ENCODE measurements at places on chromosomes 7 and 10.

DNA sequence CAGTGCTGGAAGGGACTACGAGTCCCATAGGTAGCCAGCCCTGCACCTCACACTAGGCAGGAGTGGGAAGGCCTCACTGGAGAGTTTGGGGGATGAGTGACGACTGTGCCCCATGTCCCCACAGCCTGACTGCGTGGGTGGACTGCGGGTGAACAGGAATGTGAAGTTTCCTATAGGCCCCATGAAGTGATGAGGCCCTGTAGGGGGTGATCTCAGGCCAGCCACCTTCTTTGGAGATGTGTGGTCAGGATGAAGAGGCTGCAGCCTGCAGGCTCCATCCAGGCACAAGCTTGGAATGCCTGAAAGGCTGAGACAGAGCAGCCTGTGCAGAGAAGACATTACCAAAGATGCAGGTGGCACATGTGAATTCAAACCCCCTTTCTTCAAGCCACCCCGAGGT lies 94.9 kb downstream of the CPXM2 start:
- DNase-seq = no peak

DNA sequence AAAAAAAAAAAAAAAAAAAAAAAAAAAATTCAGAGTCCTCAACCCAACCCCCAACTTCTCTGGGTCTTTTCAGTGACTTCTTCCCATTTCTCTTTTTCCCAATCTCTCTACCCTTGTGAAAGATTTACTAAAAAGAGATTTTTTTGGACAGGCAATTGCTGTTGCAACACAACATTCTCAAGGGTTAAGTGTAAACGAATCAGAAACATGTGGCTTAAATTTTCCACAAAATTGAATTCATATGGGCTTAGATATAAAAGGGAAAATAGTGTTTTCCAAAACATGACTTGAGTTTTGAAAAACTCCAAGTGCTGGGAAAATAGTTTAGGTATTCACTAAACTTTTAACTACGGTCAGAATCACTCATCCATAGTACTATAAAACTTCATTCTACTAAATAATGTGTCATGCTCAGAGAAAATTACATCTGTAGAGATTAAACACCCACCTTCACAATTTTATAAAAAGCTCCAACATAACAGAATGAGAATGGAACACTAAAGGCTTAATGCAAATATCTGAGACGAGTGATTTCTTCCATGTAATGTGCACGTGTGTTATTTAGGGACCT lies 643.1 kb downstream of the PARD3 start:
- DNase-seq = no peak

DNA sequence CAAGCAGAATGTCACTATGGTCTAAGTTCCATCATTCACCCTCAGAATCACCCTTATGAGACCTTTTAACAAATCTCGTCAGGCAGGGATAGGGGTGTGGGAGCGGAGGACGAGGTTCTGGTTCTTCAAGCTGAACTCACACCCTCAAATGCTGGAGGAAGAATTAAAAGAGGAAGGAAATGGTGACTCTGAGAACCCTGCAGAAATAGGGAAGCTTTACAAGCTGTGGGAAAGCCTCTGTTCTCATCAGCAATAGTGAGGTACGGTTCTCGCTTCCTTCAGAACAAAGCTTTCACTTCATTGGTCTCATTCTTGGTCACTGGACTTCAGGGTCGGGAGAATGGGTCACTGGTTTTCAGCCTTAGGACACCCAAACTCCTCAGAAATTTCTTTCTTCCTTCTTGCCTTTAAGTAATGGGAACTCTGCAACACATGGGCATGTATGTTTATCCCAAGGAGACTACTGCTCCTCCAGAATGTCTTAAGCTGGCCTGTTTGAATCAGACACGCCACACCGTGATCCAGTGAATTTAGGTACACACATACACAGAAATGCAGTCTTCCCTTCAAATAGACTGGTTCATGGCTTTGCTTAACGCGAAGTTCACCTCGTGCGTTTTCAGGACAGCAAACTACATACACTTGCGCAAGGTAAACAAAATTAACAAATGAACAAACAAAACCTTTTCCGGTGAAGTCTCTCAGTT lies 226.0 kb downstream of the SFMBT2 start:
- DNase-seq = no peak

GRCh38 chr7:131608116-131608500 lies 51.7 kb upstream of the PODXL start:
- no peak for DNase-seq

GRCh38 chr10:13143766-13144165 lies 17.6 kb upstream of the MCM10 start:
- no peak for DNase-seq

DNA sequence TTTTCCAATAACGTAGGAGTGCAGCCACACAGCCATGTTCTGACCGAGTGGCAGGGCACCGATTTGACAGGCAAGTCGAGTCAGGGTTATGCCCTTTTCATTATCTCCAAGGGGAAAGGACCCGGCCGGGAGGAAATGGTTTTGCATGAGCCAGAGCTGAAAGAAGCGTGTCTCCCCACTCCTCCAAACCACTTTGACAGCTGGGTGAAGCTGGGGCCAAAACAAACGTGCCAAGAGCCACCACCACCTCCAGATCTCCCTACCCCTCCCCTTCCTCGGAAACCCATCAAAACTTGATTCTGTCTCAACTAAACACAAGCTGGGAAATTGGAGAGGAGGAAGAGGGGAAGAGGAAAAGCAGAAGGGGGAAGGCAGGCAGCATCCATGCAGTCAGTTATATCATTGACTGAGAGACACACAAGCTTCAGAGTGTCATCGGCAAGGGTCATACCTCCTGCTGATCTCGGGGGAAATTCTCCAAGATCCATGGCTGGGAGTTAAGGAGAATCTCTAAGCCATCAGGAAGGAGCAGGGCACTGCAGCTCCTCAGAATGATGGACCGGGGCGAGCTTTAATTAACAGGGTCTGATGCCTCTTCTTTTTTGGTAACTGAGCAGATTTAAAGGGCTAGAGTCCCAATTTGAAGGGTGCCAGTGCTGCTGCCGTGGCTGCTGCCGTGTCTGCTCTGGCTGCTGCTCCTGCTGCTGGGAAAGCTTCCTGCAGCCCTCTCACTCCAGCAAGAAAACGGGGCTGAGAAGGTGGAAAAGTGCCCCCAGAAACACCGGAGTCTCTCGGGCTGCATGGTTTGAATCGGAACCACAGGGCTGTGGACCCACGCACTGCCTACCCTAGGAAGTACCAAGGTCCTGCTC lies 34.7 kb upstream of the CALN1 start:
- DNase-seq = no peak

- no peak for DNase-seq
These were observed 46.2 kb downstream of the ICA1 start for GRCh38 chr7:8215648-8216333.

GRCh38 chr7:101390901-101391301 lies 28.2 kb downstream of the COL26A1 start:
- no peak for DNase-seq

DNA sequence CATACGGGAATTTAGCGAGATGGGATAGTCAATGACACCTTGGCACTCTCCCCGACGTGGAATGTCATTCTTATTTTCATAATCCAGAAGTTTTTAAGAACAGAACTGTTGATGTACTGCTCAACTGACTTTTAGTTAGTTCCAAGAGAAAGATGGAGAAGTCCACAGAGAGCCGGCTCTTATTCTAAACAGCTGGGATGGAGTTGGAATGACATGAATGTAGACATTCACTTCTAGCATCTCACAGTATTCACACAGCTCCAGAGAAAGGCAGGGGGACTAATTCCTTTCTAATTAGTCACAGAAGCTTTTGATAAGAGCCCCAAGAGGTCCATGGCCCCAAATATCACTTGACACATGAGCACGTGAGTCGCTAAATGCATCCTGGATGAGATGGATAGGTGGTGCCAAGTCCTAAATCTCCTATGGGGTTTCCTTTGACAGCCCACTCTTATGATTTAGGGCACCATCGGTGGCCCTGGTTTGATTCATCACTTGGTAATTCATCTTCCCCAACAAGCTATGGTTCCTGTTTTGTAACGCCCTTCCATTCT lies 420.3 kb upstream of the AUTS2 start:
- DNase-seq = no peak

DNA sequence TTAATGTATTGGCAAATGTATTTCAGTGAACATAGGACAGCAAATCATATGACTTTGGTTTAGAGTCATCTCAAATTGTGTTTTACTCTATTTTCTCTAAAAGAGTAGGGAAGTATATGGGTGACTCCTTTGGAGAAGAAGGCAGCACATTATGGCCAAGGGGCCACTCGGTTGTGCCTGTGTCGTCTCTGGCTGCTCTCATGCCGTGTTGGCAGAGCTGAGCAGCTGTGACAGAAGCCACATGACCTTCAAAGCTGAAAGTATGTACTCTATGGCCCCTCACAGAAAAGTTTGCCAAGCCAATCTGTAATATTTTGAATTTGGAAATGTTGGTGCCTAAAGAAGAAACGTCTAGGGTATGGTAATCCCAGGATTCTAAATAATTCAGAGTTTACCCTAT lies 47.5 kb downstream of the TASOR2 start:
- DNase-seq = no peak

DNA sequence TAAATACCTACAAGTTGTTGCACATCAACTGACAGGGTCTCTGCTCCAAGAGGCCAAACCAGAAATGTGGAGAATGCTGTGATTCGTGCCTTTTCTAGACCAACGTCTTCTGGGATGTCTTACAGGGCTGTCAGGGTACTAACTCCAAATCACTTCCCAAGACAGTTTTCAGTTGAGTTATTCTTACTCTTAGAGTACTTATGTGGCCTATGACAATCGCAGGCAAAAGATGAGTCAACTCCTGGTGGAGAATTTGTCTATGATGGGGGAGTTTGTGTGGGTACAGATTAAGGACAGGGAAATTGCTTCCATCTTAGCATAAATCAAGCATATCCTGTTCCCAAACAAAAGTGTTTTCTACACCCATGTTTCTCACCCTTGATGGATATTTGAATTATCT lies 734.8 kb downstream of the TNS3 start:
- no peak for DNase-seq

GRCh38 chr7:4883372-4884144 lies at the start of gene RADIL:
TSS of gene RADIL (minus strand) at chr7:4883716. CDS start at chr7:4878139, 5,577 bp downstream.
- peak; percentile 54 for DNase-seq

DNA sequence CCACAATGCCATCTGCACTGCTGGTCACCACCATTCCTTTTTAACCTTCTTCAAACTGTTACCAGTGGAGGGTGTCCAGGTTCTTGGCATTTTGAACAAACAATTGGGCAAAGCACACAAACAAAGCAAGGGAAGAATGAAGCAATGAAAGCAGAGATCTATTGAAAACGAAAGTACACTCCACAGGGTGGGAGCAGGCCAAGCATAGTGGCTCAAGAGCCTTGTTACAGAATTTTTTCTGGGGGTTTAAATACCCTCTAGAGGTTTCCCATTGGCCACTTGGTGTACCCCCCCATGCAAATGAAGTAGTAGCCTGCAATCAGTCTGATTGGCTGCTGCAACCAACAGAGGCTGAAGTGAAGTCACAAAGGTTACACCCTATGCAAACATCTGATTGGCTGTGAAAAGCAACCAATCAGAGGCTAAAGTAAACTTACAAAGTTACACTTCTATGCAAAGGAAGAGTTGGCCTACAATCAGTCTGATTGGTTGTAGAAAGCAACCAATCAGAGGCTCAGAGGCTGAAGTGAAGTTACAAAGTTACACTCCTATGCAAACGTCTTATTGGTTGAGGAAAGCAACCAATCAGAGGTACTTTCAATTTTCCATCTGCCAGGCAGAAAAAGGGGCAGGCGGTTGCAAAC lies 103.2 kb upstream of the WAC start:
- no peak for DNase-seq

All from stimulated activated CD4-positive, alpha-beta T cell treated with anti-CD3 and anti-CD28 coated beads, TNF-alpha, amount 100 ng/mL, for 1 hour (primary cell).